Astrocyte (in vitro differentiated cells and primary cell): ENCODE measurements at places on chromosomes 2 and 18. TPM values are rescaled to one million over a fixed set of nuclear protein-coding genes. Genes with fewer than 3 reads are reported as not detected.

The TWIST2 gene
- total RNA-seq = 2.5 and 3.2 TPM in 2 replicates

- no peak for DNase-seq
These were observed 198.6 kb downstream of the MEMO1 start for GRCh38 chr2:31812051-31812798.

GRCh38 chr2:203951366-203951902 lies 14.9 kb downstream of the ICOS start:
- no peak for DNase-seq

The GAD1 gene
- total RNA-seq = 4.5 and 4.7 TPM in 2 replicates

- no peak for DNase-seq
These were observed 169.9 kb downstream of the SMAD7 start for GRCh38 chr18:48780913-48781162.

- DNase-seq = peak; percentile 96
These were observed 21.7 kb downstream of the LBH start for GRCh38 chr2:30252723-30253701.

The PLGLB1 gene
- total RNA-seq = 0.59 and 1.8 TPM in 2 replicates

DNA sequence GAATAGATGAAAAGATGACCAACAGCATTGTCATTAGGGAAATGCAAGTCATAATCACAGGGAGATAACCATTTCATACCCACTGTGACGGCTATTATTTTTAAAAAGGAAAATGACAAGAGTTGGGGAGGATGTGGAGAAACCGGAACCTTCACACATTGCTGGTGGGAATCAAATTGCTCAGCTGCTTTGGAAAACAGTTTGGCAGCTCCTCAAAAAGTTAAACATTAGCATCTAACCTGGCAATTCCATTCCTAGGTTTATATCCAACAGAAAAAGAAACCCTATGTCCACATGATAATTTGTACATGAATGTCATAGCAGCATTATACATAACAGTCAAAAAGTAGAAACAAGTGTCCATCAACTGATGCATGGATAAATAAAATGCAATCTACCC lies 58.2 kb downstream of the KCNG3 start:
- DNase-seq = no peak

DNA sequence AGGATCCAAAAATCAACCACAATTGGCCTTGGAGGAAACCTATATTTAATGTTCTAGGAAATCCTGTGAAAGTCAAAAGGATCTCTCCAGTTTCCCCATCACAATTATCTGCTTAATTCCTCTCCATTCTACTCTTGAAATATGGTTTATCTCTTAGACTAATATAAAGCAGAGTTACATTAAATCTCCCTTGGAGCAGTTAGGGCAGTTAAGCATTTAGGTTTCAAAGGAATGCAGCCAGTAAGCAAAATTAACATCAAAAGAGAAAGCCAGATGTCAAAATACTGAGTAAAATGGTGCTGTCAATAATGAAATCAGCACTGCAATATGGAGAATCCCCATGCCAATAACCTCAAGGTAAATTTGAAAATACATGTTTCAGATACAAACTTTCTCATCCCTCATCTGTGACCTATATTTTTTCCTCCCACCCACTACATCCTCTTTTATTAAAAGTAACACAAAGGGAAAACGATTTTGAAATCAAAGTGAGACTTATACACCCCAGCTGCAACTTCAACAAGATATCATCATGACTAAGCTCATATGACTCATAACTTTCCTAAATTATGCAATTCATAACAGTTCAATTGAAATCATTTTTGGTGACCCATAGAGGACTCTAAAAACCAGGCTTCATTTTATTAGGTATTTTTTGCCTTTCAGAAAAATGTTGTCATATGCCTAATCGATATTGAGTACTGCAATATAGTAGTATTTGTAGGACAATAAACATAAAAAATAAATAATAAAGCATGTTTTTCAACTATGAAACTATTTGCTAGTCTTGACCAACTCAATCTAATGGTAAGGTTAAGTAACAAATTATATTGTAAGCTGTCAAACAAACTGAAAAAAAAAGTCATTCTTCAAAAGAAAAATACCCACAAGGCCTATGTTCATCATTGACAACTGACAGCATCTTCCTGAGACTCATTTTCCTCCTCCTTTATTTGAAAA lies 3.1 kb downstream of the ADAM17 start:
- DNase-seq = peak; percentile 74

- no peak for DNase-seq
These were observed 99.8 kb downstream of the CDC42EP3 start for GRCh38 chr2:37571587-37572136.

DNA sequence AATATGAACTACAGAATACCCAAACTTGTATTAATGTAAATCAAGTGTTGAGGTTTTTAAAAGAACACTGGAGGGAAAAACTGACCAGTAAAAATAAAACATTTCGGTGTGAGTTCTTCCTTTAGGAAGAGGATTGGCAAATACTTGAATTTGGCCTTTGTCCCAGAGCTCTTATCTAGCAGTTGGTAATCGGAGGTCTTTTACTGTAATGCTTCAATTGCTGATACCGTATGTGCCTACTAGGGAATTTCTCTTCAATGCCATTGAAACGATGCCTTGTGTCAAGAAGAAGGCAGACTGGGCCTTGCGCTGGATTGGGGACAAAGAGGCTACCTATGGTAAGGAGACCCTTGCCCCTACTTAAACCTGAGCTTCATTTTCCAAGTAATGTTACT lies 4.1 kb downstream of the RRM2 start:
- DNase-seq = peak; percentile 67

DNA sequence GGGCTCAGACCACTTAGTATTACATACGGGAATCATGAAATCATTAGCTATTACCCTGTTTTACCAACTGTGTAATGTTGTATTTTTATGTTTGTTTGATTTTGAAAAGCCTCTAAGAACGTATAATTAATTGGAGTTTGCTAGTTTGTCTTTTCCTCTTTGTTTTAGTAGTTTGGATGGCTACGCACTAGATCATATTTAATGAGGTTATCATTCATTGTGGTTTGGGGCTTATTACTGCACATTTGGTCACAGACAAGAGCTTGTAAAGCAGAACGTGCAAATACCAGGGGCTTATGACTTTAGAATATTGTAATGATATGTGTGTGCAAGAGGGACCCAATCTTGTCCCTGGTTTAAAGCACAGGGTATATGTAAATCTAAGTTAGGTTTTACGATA lies 10.3 kb downstream of the CABLES1 start:
- DNase-seq = no peak

DNA sequence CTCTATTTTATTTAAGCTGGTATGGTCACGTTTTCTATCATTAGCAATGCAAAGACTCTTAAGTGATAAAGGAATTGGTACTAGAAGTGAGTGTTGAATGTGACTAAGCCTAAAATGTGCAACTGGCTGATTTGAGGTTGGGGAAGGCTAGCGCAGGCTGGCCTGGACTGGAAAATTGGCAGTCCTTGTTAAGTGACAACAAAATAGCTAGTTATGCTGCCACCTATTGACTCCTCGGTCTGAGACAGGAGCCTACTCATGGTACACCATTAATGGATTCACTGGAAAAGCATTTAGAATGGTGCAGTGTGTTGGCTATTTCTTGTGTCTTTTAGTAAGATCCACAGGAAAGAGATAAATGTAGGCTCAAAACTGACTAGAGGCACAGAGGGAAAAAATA lies 5.7 kb upstream of the WIPF1 start:
- DNase-seq = peak; percentile 70

DNA sequence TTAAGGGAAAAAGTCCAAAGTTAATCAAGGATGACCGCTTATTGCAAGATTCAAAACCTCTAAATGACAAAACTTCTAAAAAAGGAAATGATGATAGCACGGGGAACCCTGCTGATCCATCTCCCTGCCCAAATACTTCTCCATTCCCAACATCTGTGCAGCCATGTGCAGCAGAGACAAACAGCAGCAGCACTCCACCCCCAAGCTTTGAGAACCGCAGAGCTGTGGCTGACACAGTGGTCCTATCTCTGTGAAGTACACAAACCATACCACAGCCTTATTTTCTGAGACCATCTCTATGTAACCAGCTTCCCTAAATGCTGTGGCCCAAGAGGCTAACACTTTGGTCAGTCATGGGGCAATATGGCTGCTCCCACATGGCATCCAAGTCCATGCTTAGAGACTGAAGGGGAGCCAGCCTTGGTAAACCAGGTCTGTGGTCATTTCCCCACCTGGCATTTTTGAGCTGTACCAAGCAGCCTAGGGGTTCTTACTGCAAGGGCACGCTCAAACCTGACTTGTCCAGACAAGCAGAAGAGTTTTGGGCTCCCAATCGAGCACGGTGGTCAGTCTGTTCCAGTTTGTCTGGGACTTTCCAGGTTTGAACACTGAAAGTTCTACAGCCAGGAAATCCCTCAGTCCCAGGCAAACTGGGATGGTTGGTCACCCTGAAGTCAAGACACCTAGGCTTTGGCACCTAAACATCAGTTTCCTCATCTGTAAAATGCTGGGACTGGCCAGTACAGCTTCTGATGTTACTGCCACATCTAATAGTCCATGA lies 17.1 kb upstream of the NFE2L2 start:
- no peak for DNase-seq

GRCh38 chr2:23531280-23531679 lies 146.3 kb downstream of the KLHL29 start:
- no peak for DNase-seq

DNA sequence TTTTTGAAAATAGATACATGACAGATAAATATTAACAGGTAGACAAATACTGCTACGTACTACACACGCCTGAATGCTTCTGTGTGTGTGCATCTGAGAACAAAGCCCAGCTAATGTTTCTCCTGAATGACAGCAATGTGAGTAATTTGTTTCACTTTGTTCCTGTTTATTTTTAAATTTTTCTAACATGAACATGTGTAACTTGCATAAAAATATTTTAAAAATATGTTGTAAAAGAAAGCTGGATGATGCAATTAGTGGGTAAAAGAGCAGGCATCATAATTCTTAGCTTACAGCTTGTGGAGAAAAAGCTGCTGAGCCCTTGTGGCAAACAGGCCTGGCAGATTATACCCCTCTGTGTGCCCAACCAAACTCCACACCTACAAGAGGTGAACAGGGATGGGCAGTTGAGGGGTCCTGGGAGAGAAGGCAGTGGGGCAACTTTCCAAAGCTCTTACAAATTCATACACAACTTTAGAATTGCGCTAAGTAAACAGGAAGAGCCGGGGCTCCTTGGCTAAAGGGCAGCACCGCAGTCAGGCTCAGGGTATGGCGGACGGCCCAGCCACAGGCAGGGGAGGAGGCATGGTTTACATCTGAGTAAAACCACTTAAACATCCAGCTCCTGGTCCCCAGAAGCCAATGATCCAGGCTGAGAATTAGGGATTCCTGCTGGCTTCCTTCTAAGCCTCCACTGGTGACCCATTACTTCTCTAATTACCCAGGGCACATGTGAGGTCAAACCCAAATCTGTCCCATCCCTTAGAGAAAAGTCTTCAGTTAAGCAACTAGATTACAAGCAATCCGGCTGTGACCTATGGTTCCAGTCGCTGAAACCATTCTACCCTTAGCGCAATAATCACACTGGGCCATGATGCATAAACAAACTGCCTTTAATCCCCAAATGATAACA lies 14.0 kb downstream of the PXDN start:
- peak; percentile 90 for DNase-seq

The SPDYA gene
- total RNA-seq = 1.3 and 1.4 TPM in 2 replicates

The MYO7B gene
- 0.34 and 0.77 TPM in 2 replicates for total RNA-seq

DNA sequence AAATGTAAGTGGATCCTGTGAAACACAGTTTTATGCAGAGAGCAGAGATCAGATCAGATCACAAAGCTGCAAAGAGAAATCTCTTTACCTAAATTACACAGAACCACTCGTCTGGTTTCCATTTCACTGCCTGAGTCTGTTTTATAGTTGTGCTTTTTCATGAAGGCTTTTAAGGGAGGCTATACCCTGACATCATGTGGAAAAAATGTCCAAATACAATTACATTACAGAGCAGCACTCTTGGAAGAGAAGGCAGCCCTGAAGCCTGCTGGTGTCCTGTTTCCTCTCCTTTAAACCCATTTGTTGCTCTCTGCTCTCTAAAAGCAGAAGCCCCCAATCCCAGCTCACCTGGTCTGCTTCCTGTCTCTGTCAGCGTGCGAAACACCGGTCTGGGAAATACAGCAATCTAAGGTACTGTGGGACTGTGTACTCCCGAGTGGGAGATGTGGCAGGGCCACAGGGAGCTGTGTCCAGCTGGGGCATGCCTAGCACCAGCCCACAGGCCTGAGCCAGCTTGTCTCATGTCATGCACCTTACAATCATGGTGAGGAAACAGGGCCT lies 24.8 kb upstream of the ZFP36L2 start:
- peak; percentile 78 for DNase-seq

GRCh38 chr2:42360493-42360889 lies 526 bp downstream of the COX7A2L start:
- no peak for DNase-seq

DNA sequence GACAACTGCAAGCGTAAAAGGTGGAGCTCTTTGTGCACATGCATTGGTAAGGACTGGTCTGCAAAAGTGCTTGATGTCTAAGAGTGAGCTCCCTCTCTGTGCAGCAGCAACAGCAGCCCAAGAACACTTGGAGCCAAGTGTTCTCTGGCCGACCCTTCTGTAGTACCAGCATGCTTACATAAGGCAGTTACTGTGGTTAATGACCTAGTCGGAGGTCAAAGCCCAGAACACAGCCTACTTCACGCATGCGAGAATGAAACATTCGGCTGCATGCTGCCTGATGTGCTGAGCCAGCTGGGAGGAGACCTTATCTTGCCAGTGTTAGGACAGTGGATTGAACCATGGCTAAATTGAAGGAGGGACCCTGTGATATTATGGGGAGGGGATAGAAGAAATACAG lies 21.3 kb downstream of the NCAPH start:
- DNase-seq = no peak

- DNase-seq = no peak
These were observed 40.7 kb downstream of the SLC9A2 start for GRCh38 chr2:102660070-102660469.

DNA sequence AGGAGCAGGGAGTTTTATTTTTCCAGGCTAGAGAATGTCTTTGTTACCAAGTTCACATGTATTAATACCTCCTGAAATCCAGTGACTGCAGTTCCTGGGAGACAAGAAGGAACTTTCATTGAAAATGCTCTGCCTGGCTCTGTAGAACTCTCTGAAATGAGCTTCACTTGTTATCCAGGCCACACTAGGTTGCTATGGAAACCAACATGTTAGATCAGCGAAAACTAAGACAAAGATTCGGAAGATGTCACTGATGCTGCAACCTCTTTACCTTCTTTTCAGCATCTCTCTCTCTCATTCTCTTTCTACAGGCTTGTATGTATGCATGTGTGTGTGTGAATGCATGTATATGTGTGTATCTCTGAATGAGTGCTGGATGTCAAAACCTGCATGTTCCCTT lies 218.5 kb downstream of the TRIB2 start:
- no peak for DNase-seq

DNA sequence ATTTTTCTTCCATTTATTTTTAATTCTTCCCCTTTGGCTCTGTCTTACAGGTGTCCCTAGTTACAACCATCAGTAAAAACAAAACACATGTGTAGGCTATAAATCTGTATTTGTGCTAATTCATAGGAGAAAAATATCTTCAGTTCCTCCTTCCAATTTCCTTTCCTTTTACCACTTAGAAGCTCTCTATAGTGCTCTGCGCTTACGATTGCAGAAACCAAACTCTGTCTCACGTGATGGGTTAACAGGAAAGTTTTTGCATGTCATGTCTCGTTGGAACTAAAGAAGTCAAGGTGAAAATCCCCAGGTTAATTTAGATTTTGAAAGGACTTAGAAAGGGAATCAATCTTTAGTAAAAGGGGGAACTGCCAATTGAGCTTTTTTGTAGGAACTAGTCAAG lies 1390.5 kb upstream of the ZEB2 start:
- no peak for DNase-seq

- DNase-seq = no peak
These were observed 41.8 kb downstream of the PMS1 start for GRCh38 chr2:189826039-189826438.

The APCDD1 gene
- 4.4 and 5.4 TPM in 2 replicates for total RNA-seq

- no peak for DNase-seq
These were observed 38.1 kb downstream of the FER1L5 start for GRCh38 chr2:96680561-96681141.
